Foreskin keratinocyte (primary cell): ENCODE measurements at places on chromosomes 1 and 21. TPM values are rescaled to one million over a fixed set of nuclear protein-coding genes. Genes with fewer than 3 reads are reported as not detected.

- peak; percentile 49 for DNase-seq
Measured at GRCh38 chr1:194535369-194535768, 1349.0 kb upstream of the B3GALT2 start.

- DNase-seq = peak; percentile 94
Measured at GRCh38 chr1:206633708-206634121, 1.6 kb upstream of the DYRK3 start.

DNA sequence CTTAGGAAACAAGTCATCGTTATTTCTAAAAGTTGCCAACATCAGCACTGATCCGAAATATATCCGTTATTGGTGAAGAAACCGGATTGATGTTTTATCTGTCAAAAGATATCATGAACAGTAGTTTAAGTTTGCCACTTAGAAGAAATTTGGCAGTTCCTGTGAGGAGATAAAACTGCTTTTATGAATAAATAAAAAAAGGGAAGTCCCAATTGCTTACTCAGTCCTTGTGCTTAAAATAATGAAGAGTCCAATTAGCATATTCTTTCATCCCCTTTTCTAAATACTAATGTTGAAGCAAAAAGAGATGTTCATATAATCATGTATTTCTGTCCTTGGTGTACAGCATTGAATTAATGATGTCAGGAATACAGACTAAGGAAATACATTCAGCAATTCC lies 164.6 kb downstream of the NCAM2 start:
- no peak for DNase-seq

DNA sequence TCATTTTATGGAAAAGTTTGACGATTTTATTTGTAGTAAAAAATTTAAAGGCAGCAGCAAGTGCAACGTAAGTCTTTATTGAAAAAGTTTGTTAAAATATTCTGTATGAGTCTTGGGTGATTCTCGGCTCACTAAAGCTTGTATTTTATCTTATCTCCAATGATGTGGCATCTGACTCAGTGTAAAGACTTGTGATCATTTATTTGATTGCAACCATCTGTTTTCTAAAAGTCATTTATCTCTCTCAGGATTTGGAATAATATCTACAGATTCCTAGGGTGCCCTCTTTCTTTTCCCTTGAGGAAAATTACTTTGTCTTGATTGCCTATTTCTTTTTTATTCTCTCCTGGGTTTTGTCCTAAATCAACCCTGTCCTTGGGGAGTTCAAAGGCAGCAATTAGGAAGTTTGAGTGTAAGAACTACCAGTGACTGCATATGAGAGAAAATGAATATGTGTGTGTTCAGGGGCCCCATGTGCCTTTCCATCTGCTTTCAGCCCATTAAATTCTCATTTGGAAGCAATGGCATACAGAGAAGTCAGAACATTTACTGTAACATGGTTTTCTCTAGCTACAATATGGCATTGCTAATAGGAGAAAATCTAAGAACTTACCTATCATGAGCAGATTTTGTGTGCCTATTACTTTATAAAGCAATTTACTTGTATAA lies 575.0 kb upstream of the CHRM3 start:
- DNase-seq = no peak

DNA sequence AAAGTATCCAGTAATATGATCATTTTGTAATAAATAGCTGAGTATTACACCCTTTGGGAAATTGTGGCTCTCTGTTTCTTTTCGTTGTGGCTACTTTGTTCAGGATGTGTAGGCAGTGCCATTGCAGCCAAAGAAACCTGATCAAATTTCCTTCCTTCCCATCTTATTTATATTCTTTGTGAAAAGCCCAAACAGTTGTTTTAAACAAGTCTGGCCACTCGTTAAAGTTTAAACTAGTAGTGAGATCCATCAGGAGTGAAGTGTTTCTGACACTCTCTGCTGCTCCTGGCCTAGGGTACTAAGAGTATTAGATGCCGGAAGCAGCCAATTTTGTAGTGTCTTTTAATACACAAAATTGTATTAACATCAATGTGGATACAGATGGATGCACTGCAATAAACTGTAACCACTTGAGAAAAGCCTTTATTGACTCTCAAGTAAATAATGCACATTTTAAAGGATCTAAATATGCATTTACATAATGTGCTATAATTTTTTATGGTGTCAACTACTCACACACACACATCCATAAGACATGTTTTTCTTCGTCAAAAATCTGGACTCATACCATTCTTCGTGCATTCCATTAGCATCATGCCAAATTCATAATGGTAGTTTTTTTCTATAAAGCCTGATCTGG lies 317.9 kb downstream of the NFIA start:
- no peak for DNase-seq

DNA sequence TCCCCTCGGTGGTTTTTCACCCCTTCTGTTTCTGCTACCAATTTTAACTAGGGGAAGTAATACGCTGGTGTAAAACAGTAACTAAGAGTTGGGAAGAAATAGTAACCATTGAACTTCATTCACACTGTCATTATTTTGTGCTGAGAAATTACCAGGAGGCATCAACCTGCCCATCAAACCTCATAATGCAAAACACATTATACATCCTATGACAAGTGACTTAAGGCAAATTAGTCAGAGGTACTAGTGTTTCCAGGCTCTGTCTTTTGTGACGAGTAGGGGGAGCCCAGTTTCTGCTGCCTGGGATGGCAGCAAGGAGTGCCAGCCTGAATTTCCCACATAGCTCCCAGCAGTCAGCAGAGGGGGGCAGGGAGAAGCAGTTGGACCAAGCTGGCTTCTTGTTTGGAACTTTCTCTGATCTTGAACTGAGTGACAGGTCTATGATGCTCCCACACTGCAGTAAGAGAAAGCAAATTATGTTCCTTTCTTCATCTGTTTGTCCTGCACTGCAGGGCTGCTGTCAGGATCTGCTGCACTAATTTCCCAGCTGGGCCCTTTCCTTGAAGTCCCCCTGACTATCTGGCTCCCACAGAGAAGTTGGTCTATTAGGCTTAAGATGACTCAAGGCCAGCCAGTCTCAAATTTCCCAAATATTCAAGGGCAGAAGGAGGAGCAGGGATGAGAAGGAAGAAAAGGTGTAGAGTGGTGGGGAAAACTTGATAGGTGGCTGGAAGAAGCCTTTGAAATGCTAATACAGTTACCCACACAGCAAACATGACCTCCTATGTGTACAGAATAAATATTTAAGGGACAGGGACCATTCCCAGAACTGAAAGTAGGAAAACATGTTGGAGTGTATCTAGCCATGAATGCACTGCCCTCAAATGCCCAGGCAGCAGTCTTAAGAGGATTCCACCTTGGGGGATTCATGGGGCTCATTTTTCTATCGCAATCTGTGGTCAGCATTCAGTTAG lies 322.8 kb downstream of the SEC16B start:
- no peak for DNase-seq

DNA sequence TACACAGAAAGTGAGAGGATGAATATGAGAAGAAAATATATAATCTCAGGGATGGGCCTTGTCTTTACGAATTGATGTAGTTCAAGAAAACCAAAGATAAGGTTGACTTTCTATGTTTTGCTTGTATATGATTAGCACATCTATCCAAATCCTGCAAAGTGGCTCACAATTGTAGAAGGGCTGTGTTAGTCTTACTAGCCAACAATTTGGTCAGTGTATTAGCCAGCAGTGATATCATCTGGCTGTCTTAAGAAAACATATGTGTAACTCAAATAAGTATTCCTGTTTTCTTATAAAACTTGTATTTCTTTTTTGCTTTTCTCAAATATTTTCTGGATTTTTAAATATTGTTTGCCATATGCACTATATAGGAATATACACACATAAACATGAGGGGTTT lies 5.5 kb downstream of the SDCCAG8 start:
- DNase-seq = no peak

DNA sequence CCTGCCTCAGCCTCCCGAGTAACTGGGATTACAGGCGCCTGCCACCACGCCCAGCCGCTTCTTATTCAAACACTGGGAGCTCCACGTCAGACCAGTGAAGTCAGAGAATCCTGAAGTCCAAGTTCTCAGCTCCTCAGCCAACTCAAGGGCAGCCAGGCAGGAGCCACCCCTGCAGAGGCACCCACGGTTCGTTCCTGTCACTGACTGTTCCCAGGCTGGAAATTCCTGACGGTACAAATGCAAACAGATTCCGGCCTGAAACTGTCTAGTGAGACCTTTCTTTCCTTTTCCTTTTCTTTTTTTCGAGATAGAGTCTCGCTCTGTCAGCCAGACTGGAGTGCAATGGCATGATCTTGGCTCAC lies 11.7 kb downstream of the SLC35E2B start:
- DNase-seq = no peak

GRCh38 chr1:9780554-9781110 lies 43.1 kb downstream of the CLSTN1 start:
- DNase-seq = no peak

- no peak for DNase-seq
Measured at GRCh38 chr1:94929351-94930217, 2.7 kb upstream of the CNN3 start.

DNA sequence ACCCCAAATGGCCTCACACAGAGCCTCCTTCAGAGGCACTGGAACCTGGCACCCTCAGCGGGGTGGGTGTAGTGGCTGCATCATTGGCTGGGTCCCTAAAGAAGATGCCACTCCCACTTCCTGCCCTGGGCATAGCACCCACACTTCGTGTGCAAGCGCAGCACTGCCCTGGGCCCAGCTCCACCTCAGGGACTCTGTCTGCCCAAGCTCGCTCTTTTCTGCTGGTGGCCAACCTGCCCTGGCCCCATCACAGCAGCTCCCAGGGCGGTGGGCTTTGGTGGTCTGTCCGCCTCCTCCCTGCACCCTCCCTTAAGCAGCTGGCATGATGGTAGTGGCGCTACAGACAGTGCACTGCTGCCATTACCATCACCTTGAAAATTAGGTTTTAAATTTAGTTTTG lies 829.3 kb upstream of the BRINP3 start:
- DNase-seq = no peak

- DNase-seq = no peak
Measured at GRCh38 chr1:178768423-178768822, 43.4 kb downstream of the RALGPS2 start.

GRCh38 chr1:200550367-200550766 lies 70.2 kb downstream of the KIF14 start:
- DNase-seq = peak; percentile 71

DNA sequence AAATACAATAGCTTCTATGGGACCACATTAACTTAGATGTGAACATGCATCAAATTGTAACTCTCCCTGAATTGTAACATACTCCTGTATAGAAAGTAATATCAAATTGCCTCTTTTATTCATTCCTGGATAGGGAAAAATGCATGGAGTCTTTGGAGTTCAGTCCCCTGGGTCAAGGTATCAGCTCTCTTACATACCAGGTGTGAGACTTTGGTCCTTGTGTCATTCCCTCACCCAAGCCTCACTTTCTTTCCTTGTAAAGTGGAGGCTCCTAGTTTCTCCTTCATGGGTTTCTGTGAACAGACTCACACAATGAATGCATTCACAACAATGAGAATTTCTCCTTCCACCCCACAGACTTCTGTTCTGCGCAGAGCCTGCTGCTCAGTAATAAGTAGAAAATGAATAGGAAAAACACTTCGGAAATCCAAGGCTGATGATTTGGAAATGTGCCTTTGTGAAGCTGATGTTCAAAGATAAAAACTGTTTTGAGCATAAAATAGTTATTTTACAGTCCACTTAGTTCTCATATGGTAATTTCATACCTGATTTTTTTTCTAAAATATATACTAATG lies 185.3 kb downstream of the AK5 start:
- no peak for DNase-seq

GRCh38 chr1:78032996-78033796 lies 12.6 kb upstream of the GIPC2 start:
- DNase-seq = no peak

DNA sequence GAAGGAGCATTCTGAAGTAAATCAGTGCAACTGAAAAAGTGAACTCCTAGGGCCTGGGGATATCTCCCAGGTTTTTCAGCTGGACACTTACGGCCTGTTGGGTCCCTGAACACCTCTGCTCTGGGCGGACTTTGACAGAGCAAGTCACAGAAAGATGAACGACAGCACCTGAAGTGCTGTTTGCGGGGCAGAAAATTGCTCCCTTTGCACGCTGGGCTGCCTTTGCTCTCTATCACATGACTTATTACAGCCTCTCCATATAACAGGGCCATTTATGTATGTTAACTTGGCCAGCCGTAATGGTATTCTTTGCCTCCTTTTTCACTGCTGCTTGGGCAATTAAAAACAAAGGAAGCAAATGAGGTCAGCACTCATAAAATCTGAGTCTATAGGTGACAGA lies 332.9 kb downstream of the BARHL2 start:
- no peak for DNase-seq

- no peak for DNase-seq
Measured at GRCh38 chr1:54159733-54160316, 7.0 kb upstream of the CDCP2 start.

DNA sequence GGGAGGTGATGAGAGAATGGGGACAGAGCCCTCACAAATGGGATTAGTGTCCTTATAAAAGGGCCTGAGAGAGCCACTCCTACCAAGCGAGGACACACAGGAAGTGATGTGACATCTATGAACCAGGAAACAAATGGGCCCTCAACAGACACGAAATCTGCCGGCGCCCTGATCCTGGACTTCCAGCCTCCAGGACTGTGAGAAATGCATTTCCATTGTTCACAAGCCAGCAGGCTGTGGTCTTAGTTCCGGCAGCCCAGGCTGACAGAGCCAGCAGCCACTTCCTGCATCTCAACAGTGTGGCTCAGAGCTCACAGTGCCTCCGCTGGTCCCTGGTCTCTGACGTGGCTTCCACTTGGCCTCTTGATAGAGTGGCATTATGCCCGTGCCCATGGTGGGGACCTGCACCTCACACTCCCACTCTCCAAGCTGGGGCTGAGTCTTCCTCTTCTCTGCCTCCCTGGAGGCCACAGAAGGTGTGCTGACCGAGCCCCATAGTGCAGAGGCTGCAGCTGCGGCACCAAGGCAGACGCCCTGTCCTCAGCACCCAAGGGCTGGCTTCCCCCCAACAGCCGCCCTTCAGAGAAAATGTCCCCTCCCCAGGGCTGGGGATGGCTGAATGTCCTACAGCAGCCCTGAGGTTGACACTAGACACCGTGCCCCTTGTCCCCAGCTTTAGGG lies 44.9 kb downstream of the ACOT7 start:
- no peak for DNase-seq

The SEMA4A gene
- total RNA-seq = 9.7 and 9.9 TPM in 2 replicates

The KIAA1614 gene
- total RNA-seq = 1.6 and 1.7 TPM in 2 replicates

The HCRTR1 gene
- not detected in 2 replicates for total RNA-seq

The ACKR1 gene
- not detected in 2 replicates for total RNA-seq

The FCGR1A gene
- total RNA-seq = not detected in 2 replicates

The HRNR gene
- not detected in 2 replicates for total RNA-seq

The SCAMP3 gene
- 46.0 and 53.4 TPM in 2 replicates for total RNA-seq

The CXADR gene
- total RNA-seq = 18.3 and 19.9 TPM in 2 replicates

The ATP6V1G3 gene
- not detected in 2 replicates for total RNA-seq
